Tibial artery (tissue), 4 donors: ENCODE measurements at places on chromosomes 2 and 18.

GRCh38 chr18:305003-305501 is 37.2 kb upstream of the THOC1 start:
- no peak for DNase-seq

GRCh38 chr2:34096562-34097171 is 497.6 kb upstream of the FAM98A start:
- DNase-seq, result peak; percentile 22

- no peak for DNase-seq
Observed at GRCh38 chr2:75428646-75429443, 131.9 kb downstream of the EVA1A start.

- DNase-seq, result no peak
Observed at GRCh38 chr2:231568098-231568784, 24.4 kb upstream of the TEX44 start.

DNA sequence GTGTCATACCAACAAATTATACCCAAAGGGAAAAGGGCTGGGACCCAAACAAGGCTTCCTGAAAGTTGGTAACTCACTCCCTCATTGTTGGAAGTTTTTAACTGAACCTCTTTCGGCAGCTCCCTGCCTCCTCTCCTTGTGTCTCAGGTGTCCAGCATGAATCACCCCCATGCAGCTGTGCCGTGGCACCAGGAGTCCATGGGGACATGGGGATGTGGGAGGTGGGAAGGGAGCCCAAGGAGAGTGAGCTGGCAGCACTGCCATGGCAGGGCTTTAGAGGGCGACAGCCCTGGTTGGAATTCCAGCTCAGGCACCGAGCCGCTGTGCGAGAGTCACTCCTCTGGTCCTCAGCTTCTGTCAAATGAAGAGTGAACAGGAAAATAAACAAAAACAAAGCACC is 12.5 kb upstream of the GYPC start:
- DNase-seq, result no peak

- DNase-seq, result no peak
Observed at GRCh38 chr18:59870623-59871130, 29.1 kb upstream of the PMAIP1 start.

DNA sequence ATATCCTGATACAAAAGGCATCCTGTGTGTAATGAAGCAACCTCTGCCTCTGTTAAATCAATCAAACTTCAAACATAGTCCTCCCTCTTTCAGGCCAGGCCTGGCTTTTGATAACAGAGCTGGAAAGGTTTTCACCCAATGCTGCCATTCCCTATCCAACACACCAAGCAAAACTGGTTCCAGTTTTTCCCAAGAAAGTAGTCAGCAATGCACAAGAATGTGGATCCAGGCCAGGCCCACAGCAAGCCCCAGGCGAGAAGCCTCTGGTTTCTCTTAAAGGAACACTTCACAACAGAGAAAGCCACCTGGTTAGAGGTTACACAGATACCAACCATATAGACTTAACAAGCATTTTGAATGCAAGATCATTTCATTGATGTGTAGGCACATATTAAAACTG is 49.2 kb upstream of the CCDC150 start:
- DNase-seq, result no peak

GRCh38 chr18:64233851-64234250 is 85.0 kb upstream of the LINC00305 start:
- no peak for DNase-seq

- peak; percentile 33 for DNase-seq
Observed at GRCh38 chr2:197804758-197805714, 643 bp downstream of the PLCL1 start.

- no peak for DNase-seq
Observed at GRCh38 chr2:88129313-88129959, 1.6 kb upstream of the FABP1 start.

DNA sequence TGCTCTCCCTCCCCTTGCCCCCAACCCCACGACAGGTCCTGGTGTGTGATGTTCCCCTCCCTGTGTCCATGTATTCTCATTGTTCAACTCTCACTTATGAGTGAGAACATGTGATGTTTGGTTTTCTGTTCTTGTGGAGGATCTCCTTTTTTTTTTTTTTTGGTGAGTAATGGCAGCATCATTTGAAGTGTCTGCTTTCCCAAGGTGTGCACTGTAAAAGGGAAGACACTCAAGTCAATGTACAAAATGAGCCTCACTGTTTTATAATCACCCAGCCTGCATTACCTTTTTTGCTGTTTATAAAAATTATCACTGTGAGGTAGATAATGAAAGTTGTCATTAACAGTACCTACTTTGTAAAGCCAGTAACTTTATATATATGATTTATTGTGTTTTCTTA is 56.9 kb downstream of the INSIG2 start:
- DNase-seq, result no peak

DNA sequence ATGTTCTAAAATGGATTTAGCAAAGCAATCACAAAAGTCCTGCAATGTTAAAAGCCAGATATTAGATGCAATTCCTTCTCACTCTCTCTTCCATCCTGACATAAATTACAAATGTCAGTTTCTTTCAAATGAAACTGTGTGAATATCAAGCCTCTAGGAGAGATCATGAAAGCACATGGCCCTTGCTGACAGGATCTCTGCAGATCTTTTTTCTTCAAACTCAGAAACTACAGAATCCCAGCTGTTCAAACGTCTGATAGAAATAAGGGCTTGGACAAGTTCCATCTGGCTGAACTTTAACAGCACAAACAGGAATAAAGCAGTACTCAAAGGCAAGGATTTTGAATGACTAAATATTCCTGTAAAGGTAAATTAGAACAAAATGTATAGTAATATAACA is 47.6 kb downstream of the PDE1A start:
- DNase-seq, result no peak

DNA sequence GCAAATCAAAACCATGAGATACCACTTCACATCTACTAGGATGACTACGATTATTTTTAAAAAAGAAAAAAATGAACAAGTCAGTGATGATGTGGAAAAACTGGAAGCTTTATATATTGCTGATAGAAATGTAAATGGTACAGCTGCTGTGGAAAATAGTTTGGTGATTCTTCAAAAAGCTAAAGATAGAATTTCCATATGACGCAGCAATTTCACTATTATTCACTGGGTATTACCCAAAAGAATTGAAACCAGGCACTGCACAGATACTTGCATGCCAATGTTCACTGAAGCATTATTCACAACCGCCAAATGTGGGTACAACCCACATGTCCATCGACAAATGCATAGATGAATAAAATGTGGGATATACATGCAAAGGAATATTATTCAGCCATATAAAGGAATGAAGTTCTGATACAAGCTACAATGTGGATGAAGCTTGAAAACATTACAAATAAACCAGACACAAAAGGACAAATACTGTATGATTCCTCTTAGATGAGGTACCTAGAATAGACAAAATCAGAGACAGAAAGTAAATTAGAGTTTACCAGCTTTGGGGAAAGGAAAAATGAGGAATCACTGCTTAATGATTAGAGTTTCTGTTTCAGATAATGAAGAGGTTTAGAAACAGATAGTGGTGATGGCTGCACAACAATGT is 11.1 kb downstream of the RTTN start:
- DNase-seq, result no peak

- no peak for DNase-seq
Observed at GRCh38 chr18:13112982-13113381, 105.6 kb upstream of the LDLRAD4 start.

- no peak for DNase-seq
Observed at GRCh38 chr2:64624108-64624610, 29.6 kb downstream of the SERTAD2 start.

- no peak for DNase-seq
Observed at GRCh38 chr18:58256316-58257080, 212.5 kb downstream of the NEDD4L start.

DNA sequence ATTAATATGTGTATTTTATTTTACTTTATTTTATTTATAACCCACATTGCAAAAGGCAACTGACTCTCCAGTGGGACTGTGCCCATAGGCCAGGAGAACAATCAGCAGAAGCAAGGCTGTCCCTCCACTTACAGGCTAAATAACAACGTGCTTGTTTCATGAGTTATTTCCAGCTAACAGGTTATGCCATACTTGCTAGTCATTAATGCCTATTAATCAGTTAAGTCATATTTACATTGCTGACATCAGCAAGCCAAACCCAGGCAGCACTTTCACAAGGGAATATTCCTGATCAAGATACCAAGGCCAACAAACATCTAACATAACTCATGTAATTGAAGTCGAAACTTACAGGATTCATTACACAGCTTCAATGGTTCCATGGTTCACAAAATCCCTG is 92.1 kb downstream of the EN1 start:
- DNase-seq, result no peak

- no peak for DNase-seq
Observed at GRCh38 chr2:149743842-149744448, 156.4 kb upstream of the MMADHC start.

GRCh38 chr2:70280242-70280798 is 13.2 kb downstream of the SNRPG start:
- DNase-seq, result no peak

DNA sequence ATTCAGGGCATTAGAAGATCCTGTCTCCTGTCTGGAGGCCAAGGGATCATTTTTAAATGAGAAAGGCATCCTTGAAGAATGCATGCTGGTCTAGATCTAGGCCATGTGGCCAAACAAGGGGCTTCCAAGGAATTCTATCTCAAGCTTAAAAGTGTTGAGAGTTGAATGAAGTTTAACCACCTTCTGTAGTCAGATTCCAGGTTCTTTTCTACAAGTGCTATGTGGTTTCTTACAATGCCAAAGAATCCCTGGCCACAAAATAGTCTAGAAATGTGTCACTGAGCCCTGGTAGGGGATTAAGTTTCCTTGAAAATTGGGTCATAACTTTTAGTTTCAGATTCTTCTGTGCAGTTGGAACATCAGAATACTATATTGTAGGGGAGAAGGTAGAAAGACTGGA is 640.7 kb upstream of the ACVR2A start:
- DNase-seq, result no peak

GRCh38 chr2:225437319-225437718 is 37.8 kb downstream of the NYAP2 start:
- no peak for DNase-seq

DNA sequence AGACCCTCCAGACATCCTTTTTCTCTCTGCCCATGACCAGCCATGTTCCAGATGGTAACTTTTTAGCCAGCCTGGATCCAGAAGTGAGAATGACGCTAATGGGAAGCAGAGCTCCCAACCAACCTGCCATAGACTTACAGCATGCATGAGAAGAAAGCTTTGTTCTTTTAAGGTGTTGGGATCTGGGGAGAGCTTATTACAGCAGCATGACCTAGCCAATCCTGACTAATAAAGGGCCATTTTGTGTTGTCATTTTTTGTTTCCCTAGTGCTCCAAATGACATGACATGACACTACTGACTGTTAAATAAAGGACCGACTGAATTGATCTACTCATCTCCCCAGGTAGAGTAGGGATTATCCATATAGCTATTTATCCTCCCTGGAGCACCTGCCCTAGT is 5.2 kb upstream of the PRKCE start:
- no peak for DNase-seq

DNA sequence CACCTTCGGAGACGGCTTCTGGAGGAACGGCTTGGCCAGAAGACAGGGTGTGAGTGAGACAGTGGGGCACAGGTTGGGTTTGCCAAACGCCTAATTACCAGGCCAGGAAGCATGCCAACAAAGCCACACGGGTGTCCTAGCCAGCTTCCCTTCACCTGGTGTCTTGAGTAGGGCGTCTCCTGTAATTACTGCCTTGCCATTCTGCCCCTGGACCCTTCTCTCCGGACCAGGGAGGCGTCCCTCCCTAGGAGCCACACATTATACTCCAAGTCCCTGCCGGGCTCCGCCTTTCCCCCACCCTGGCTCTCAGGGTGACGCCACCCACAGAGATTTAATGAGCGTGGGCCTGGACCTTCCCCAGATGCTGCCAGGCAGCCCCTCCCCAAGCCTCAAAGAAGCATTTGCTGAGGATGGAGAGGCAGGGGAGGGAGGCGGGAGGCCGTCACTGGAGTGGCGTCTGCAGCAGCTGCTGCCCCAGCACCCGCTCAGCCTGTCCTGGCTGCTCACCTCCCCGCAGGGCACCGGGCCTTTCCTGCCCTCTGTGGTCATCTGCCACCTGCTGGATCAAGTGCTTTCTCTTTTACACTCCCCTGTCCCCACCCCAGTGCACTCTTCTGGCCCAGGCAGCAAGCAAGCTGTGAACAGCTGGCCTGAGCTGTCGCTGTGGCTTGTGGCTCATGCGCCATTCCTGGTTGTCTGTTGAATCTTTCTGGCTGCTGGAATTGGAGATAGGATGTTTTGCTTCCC is 20.7 kb downstream of the FOSL2 start:
- DNase-seq, result no peak

- no peak for DNase-seq
Observed at GRCh38 chr18:23664674-23665073, 2.0 kb upstream of the ANKRD29 start.

- no peak for DNase-seq
Observed at GRCh38 chr2:43467891-43468290, 127.9 kb downstream of the THADA start.

- DNase-seq, result no peak
Observed at GRCh38 chr2:12436935-12437561, 279.7 kb upstream of the TRIB2 start.

GRCh38 chr2:88011011-88011410 is 5.3 kb downstream of the RNU2-63P start:
- no peak for DNase-seq

DNA sequence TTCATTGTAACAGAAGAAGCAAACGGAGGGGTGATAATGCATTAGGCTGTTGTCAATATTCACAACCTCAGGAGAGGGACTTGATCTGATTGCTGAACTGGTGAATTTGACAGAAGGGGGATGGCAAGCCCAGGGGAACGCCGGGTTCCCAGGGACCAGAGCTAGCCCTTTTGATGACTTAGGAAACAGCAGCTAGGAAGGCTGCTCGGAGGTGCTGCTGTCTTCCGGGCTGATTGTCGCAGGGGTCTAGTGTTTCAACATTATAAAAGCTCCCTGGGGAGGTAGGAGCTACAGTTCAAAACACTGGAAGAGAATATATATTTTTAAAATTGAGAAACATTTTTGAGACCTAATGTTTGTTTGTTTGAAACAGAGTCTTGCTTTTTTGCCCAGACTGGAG is 47.3 kb downstream of the CD8B2 start:
- no peak for DNase-seq

GRCh38 chr2:231535961-231536360 is 5.7 kb upstream of the NMUR1 start:
- no peak for DNase-seq

- DNase-seq, result no peak
Observed at GRCh38 chr2:168091986-168092385, 155.4 kb downstream of the STK39 start.

DNA sequence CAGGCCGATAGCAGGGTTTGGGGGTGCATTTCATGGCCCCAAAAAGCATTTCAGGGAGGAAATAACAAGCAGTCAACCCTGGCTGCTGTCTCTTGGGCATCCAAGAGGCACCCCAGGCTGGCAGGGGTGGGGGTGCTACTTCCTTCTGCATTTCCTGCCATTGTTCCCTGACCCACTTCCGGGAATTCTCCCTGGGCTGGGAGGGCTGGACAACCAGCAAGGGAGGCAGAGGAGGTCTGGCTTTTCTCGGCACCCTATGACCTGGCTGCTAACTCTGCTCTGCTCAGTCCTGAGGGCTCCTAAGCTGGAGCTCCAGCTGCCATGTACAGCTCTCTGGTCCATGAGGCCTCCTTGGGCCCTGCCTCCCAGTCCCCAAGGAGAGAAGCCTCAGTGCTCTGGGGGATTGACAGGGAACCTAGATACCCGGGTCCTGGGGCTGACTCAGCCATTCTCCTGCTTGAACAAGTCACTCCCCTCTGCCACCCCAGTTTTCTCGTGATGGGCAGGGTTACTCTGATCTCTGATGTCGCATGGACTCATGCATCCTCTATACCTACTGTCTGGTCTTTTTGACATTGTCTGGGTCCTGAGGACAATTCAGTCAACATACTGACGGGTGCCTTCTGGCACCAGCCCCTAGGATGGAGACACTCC is 47.2 kb downstream of the DYSF start:
- DNase-seq, result no peak

GRCh38 chr18:49023271-49023937 is 72.6 kb upstream of the SMAD7 start:
- DNase-seq, result peak; percentile 61
